Stimulated activated CD8-positive, alpha-beta memory T cell treated with anti-CD3 and anti-CD28 coated beads, Interleukin-4, amount 100 ng/mL, for 1 hour (primary cell): ENCODE measurements at places on chromosomes 5 and 9.

- no peak for DNase-seq
These were observed 33.0 kb downstream of the GOLGA2 start for GRCh38 chr9:128242828-128243214.

- no peak for DNase-seq
These were observed 17.3 kb upstream of the ANKRD18B start for GRCh38 chr9:33506626-33507370.

DNA sequence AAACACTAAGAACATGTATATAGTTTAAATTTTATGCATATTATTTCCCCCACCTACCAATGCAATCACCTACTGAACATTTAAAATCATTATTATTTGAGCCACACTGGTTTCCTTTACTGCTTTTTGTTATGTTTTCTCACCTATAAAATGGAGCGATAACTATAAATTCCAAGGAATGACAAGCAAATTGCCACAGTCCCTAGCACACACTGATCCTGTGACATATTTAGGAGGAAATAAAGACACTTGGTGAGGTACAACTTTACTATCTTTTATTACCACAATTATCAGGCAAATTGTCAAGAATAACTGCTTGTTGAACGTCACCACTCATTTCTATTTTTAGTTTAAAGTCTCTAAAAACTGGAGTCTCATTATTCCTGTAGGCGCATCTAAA lies 1693.6 kb downstream of the EFNA5 start:
- no peak for DNase-seq

DNA sequence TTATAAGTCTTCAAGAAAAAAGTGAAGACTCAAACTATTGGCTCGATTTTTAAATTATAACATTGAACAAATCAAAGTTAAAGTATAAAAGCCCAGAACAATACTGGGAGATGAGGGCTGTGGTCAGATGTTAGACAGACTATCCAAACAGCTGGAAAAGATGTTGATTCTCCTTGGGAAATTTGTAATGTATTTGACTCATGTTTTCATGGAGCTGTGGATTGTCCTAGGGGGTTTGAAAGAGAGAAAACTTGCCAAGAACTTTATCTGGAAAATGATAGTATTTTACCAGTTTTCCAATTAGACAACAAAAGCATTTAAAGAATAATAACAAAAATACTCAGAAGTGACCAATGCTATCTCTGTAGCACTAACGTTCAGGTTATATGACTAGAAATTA lies 339.2 kb downstream of the ARL15 start:
- no peak for DNase-seq

- no peak for DNase-seq
These were observed 352.6 kb downstream of the ADGRV1 start for GRCh38 chr5:90911169-90911568.

DNA sequence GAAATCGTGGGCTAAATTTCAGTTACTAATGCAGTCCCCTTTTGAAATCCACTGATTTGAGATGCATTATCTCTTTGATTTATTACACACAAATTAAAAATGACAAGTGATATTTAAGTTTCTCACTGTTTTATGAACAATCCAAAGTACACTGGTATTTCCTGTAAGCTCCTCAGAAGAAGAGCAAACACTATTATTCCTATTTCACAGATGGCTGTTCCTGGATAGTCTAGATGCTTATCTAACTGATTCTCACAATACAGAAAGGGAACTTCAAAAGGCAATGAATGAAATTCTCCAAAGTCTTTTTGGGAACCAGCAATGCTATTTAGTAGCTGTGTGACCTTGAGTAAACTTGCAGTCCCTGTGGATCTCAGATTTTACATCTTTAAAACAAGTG lies 404.7 kb upstream of the DAB2 start:
- DNase-seq = no peak

DNA sequence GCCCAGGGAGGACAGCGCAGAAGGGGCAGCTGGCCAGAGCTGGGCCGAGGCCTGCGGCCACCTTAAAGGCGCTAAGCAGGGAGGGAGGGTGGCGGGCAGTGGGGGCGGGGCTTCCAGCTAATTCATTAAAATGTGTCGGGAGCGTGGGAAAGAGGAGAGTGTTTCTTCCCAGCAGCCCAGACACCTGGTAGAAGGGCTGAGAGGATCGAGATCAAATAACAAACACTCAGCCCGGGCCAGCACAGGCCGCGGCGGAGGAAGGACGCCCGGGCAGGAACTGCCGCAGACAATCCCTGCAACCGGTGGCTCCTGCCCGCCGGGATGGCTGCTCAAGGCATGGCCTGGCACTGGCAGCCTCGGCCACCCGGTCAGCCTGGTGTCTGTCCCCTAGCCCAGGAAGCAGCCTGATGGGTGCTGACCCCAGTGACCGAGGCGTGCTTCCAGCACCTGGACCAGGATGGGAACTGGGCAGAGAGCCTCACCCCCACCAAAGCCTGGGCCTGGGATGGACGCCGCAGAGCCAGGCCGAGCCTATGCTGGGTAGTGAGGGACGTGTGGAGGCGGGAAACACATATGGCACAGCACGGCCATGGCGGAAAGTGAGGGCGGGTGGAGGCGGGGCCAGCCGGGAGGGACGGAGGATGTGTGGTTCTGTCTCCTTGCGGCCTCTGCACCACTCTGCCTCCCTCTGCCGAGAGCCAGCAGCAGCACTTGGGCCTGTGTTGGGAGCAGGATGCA lies 3.2 kb upstream of the NRARP start:
- no peak for DNase-seq

DNA sequence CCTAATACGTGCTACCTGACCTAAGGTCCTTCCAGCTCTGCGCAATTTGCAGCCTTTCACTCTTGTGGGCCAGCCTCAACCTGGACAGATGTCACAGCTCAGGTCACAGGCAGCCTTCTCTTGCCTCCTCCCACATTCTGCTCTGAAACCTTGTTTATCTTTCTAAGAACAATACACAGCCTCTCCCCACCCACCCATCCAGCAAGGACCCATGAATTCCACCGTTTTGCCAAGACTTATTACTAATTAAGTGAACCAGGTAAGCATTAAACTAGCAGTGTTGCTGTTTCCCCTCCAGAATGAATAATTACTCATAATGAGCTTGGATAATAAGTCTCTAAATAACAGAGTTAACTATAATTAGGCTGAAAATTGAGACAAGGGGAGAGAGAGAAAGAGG lies 11.0 kb downstream of the FABP6 start:
- no peak for DNase-seq

DNA sequence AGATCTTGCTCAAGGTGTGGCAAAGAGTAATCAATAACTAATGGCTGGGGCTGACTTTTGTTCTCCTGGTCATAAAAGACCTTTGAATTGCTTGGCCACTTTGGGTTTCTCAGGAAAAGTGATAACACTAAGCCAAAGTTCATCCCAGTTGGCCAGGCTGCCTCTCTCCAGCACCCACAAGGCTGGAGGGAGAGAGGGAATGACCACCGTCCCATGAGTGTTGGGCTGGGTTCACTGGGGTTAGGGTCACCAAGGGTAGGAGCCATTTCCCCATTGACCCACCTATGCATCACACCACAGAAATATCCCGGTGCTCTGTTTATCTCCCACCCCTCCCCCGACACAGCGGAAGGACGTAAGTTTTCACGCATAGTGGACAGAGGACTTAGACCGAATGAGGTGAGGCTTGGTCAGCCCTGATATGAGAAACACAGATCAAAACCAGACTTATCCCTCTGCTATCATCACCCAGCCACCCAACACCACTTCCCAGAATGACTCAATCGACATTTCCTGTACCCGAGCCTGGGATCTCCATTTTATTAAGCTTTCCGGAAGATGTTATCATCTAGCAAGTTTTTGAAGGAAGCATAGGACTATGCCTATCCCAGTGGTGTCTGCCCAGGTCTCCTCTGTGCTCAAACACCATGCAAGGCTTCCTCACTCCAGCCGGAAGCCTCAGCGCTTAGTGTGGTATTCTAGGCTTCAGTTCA lies 27.0 kb upstream of the PPARGC1B start:
- DNase-seq = no peak
